CD4-positive, alpha-beta T cell treated with Interleukin-6 at 100 ng/mL for 8 hours (primary cell): ENCODE measurements at places on chromosomes 4 and X.

DNA sequence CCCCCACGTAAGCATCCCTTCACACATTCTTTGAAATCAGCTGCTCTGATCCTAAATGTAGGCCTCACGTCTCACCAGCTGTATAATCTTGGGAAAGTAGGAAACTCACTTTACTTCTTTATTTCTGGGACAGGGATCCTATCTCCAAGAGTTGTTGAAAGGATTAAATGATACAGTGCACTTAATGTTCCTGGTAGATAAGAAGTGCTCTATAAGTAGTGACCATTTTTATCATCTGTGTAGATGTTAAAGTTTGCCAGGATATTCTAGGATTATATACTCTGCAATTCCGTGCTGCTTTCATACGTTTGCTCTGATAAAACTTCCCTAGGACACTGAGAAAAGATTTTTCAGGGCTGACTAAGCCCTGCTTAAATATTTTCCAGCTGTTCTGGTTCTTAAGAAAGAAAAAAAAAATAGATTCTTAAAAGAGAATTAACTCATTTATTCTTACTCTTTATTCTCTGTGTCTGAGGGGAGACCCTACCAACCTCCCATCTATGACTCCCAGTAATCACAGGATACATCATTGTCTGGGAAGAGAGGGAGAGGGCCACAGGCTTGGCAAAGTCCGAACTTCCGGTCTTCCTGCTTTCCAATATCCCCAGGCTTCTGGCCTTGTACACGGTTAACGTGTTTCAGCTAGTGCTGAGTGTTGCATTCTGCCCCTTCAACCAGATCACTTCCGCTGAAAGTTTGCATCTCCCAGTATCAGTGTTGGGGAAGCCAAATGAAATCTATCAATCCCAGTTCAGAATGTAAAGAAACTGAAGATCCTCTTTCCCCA is 269.2 kb downstream of the TRIML1 start:
- no peak for DNase-seq

DNA sequence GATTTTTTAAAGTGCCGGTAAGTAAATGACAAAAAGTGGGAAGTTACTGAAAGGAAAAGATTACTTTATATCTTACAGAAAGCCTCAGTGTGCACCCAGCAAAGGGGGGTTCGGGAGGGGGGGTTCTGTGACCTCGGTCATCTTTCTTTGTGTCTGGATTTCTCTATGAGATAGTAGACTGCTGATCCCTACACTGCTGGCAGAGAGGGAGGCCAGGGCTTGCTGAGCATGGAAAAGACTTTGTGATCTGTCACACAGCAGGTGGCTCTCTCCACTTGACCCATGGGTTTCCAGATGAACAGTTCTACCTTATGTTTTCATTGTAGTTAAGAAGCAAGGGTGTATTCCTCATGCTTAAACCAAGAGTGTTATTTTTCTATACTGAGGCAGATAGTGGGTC is 475.6 kb downstream of the PCDH10 start:
- DNase-seq, result no peak

DNA sequence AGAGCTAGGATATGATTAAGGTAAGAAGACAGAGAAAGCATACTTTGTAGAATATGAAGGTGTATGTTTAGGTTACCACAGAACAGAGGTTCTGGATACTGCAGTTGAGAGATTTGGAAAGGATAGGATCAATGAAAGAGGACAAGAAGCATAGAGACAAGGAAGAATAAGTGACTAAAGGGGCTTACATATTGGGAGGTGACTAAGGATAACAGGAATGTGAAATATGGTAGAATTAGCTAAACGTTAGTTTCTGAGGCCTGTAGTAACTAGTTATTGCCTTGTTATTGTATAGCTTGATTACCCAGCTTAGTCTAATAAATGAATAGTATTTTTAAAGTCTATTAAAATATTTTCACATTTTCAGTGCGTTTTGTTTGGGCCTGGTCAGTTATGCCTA is 38.2 kb downstream of the CENPI start:
- no peak for DNase-seq

- DNase-seq, result no peak
Measured at GRCh38 chr4:137359691-137360315, 172.5 kb downstream of the PCDH18 start.

- DNase-seq, result no peak
Measured at GRCh38 chr4:96431094-96431493, 591.2 kb downstream of the PDHA2 start.

DNA sequence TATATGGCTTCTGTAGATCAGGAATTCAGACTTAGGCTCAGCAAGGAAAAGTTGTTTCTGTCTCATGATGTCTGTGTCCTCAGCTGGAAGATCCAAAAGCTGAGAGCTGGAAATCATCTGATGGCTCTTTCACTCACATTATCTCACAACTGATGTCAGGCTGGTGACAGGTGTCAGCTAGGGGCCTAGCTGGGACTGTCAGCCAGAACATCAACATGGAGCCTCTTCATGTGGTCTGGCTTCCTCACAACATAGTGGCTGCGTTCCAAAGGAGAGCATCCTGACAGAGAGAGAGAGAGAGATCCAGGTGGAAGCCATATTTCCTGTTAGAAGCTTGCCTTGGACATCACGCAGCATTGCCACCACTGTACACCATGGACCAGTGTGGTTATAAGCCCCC is 10.6 kb upstream of the INTS6L start:
- no peak for DNase-seq

GRCh38 chr4:26978387-26979053 is 117.9 kb downstream of the STIM2 start:
- DNase-seq, result no peak
